Hematopoietic multipotent progenitor cell (in vitro differentiated cells): ENCODE measurements at places on chromosomes 7 and 10.

- DNase-seq, result no peak
Measured at GRCh38 chr7:27409776-27410175, 167.2 kb downstream of the EVX1 start.

- no peak for DNase-seq
Measured at GRCh38 chr10:116270771-116271592, 2.0 kb downstream of the GFRA1 start.

DNA sequence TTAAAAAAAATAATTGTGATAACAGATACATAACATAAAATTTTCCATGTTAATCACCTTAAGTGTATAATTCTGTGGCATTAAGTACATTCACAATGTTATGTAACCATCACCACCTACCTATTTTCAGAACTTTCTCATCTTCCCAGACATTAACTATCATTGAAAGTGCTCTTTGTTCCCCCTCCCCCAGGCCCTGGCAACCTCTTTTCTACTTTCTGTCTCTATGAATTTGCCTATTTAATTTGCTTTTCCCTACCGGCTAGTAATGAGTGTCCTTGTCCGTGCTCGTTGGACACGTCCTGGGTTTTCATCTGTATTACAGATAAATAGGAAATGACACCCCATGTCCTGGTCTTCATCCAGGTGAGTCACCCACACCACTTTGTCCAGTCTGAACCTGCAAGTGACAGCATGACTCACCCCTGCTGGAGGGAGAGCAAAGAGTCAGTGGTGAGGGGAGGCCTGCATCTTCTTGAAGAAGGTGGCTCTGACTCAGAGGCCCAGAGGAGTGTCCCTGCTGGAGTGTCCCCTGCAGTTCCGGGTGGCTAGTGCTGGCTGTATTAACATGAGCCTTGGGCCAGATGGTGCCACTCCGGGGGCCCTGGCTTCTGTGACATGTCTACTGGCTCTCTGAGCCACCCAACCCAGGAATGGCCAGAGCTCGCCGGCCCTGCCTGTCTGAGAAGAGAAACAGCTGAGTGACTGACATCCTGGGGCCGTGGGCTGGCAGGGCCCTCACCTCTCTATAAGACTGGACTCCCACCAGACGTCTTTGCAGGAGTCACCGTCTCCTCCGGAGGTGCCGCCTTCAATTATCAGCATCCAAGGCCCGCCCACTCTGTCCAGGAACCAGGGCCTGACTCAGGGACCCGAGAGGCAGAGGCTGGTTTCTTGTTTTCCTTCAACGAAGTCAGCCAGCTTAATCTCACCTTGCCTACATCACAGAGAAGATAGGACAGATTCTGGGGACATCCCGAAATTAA lies 503.2 kb upstream of the MKI67 start:
- DNase-seq, result no peak

GRCh38 chr7:11203224-11203623 lies 229.6 kb downstream of the PHF14 start:
- no peak for DNase-seq

DNA sequence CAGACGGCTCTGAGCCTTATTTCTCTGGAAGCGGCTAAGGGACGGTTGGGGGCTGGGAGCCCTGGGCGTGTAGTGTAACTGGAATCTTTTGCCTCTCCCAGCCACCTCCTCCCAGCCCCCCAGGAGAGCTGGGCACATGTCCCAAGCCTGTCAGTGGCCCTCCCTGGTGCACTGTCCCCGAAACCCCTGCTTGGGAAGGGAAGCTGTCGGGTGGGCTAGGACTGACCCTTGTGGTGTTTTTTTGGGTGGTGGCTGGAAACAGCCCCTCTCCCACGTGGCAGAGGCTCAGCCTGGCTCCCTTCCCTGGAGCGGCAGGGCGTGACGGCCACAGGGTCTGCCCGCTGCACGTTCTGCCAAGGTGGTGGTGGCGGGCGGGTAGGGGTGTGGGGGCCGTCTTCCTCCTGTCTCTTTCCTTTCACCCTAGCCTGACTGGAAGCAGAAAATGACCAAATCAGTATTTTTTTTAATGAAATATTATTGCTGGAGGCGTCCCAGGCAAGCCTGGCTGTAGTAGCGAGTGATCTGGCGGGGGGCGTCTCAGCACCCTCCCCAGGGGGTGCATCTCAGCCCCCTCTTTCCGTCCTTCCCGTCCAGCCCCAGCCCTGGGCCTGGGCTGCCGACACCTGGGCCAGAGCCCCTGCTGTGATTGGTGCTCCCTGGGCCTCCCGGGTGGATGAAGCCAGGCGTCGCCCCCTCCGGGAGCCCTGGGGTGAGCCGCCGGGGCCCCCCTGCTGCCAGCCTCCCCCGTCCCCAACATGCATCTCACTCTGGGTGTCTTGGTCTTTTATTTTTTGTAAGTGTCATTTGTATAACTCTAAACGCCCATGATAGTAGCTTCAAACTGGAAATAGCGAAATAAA lies 175.5 kb downstream of the RNF216 start:
- DNase-seq, result no peak
